ENCODE measurements at places on chromosomes 4 and X.

- DNase-seq, result no peak
Measured at GRCh38 chrX:132443196-132444135, 45.4 kb downstream of the MBNL3 start.

DNA sequence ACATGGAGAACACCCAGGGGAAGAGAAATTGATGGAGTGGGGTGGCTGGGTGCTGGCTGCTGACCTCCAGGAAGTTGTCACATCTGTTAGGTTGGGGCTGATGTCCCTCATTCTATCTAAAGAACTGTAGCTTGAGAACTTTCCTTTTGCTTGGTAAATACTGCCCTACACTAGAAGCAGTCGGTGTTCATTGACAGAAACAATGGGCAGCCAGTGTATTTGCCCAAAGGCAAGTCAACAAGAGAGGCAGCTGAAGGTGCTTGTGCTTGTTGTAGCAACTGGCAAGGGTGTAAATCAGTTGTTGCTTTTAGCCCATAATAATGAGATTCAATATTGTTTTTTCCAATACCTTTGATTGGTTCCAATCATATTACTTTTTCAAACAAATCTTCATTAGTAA lies 956 bp downstream of the TMEM154 start:
- DNase-seq, result peak; percentile 35

DNA sequence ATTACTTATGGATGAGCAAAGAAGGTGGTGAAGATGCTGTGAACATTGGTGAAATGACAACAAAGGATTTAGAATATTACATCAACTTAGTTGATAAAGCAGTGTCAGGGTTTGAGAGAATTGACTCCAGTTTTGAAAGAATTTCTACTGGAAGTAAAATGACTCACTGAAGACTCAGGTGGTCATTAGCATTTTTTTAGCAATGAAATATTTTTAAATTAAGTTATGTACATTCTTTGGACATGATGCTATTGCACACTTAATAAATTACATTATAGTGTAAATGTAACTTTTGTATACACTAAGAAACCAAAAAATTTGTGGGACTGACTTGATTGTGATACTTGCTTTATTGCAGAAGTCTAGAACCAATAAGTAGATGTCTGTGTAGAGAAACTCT lies 56.9 kb downstream of the USO1 start:
- no peak for DNase-seq

DNA sequence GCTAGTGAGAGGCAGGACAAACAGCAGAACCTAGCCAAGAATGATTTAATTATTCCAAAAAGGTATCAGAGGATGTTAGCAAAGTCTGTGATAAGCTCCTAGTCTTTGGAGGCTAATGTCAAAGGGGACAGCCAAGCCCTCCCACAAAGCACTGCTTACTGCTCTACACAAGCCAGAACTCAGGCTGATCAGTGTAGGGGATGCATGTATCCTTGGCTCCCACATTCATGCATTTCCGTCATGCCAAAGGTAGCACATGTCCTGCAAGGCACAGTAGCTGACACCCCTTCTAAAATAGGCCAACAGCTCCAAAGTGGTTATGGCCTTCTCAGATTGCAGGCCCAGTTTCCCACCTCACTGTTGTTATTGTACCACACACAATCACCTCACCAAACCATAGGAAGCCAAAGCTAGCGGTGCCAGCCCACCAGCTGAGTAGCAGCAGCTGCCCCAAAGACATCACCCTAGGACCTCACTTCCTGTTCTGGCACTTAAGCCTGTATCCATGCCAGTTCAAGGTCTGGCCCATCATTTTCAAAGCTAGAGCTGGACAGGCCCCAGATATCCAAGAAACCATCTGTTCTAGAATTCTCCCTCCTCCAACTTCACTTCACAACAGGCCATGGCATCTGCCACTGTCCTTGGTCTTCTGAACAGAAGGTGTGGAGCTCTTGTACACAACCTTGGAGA lies 40.9 kb downstream of the TSPAN5 start:
- no peak for DNase-seq

DNA sequence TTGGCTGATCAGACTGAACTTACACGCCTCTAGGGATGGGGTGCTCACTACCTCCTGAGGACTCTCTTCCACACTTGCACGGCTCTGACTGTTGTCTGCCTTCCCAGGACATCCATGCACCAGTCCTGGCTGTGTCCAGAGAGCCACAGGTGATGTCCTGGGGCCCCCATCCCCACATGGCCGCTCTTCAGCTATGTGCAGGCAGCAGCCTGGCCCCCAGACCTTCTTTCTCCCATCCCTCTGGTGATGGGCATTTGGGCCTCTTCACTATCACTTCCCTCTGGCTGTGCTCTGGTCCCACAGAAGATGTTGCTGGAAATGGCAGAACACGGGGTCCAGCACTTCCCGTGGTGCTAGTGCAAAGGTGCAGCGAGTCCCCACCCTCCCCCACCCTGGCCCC lies 40.9 kb upstream of the HMX1 start:
- no peak for DNase-seq

- DNase-seq, result no peak
Measured at GRCh38 chr4:89036535-89036934, 20.4 kb downstream of the FAM13A start.

DNA sequence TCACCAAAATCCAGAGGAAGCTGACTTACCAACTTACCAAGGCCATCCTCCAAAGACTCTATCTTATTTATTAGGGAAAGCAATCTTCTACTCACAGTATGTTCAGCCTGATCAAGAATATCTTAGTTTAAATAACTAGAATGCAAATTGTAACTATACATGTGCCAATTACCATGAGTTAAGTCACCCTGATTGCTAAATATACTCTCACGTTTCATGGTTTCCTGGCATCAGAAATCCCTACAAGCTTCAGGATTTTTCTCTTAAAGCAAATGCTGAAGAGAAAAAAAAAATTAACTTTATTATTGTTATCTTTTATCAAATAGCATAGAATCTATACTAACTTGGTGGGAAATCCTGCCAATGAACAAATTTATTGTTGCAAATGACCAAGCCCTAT lies 63.0 kb upstream of the MXD4 start:
- no peak for DNase-seq

DNA sequence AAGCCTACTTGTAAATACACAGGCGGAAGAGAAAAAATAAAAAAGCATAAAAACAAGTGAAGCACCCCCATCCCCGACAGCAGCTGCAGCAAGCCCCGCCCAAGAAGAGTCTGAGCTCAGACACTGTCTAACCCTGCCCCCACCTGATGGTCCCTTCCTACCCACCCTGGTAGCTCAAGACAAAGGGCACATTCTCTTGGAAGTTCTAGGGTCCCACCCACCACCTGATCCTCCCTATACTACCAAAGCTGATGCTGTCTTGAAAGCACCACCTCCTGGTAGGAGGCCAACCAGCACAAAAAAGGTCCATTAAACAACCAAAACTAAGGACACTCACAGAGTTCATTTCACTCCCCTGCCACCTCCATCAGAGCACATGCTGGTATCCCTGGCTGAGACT lies 308.2 kb downstream of the KLHL13 start:
- DNase-seq, result no peak

DNA sequence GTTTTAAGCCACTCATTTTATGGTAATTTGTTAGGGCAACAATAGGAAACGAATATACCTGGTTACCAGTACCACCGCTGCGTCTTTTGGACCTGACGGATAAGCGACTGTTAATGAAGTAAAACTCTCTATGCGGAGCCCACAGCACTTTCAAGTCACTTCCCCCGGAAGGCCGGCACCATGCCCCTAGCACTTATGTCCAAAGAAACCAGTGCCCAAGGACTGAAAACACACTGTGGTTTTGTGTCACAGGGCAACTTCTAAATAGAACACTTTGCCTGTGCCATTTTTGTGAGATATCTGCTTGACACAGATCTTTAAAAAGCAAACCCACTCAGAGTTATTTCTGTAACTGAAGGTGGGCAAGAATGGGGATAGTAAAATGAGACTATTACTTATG lies 22.7 kb downstream of the SH3KBP1 start:
- no peak for DNase-seq

DNA sequence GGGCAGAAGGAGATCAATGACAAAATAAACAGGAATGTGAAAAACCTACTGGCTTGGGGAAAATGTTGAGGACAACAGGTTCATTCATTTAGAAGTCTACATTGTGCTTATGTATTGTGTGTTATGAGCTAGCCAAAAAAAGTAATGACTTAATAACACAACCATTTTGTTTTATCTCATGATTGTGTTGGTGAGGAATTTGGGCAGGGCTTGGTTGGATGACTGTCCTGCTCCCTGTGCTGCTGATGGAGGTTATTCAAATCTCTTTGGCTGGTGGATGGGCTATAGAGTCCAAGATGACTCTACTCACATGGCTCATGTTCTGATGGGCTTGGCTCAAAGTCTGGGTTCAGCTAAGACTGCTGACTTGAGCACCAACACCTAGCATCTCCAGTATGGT lies 116.3 kb downstream of the HS3ST1 start:
- no peak for DNase-seq

DNA sequence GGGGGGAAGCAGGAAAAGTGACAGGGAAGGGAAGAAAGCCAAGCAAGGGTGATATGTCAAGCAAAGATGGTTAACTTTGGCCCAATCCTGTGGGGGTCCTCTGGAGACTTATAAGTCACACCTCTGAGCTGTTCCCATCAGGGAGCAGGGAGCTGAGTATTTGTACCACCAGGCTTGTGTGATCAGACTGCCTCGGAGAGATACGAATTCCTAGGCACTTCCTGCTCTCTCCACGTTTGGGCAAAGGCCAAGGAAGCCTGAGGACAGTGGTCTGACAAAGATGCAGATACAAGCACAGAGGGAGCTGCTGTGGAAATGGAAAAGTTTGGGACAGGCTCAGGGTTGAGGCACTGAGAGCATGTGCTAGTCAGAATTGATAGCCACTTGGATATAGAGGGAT lies 10.4 kb upstream of the PPP3CA start:
- DNase-seq, result no peak

- DNase-seq, result no peak
Measured at GRCh38 chrX:2717312-2717711, 26.2 kb downstream of the CD99 start.

DNA sequence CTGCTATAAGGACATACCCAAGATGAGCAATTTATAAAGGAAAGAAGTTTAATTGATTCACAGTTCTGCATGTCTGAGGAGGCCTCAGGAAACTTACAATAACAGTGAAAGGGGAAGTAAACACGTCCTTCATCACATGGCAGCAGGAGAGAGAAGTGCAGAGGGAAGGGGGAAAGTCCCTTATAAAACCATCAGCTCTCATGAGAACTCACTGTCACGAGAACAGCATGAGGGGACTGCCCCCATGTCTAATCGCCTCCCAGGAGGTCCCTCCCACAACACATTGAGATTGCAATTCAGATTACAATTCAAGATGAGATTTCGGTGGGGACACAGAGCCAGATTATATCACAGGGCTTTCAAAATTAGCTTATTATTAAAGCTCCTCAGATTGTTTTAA lies 209.5 kb upstream of the PPP3CA start:
- DNase-seq, result no peak

DNA sequence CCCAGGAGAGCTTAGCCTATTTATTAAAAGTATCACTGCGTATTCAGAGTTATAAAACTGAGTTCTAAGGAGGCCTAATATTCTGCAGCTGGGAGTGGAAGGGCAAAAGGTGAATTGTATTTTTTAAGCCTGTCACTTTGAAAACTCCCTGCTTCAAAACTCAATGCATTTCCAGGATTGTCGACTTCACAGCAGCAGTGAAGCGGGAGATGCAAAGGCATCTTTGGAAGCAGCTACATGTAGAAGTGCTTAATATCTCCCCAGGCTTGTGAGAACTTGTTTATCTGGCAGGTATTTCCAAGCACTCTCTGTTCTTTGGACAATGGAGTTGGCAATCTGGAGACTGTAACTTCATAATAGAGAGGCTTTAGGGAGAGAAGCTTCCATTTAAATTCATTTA lies 717.5 kb upstream of the SLIT2 start:
- DNase-seq, result no peak

DNA sequence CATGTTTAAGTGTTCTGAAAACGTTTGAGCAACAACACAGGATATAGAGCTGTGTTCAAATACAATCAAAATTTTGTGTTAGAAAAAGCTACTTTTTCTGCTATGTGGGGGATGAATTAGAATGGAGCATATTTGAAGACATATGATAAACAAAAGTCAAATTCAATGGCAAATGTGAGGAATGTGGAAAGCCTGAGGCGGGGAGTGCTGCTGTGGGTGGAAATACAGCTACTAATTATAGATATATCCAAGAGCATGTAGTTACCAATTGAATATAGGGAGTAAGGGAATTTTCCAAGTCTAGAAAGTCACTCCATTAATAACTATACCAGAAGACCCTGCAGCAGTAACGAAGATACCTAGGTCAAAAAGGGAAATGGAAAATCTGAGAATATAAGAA lies 2370.4 kb upstream of the TENM3 start:
- no peak for DNase-seq

- no peak for DNase-seq
Measured at GRCh38 chrX:96729868-96730643, 45.4 kb downstream of the DIAPH2 start.

- no peak for DNase-seq
Measured at GRCh38 chrX:74179499-74179898, 124.5 kb upstream of the ZCCHC13 start.

GRCh38 chr4:85812776-85813175 lies 337.8 kb downstream of the ARHGAP24 start:
- DNase-seq, result no peak

DNA sequence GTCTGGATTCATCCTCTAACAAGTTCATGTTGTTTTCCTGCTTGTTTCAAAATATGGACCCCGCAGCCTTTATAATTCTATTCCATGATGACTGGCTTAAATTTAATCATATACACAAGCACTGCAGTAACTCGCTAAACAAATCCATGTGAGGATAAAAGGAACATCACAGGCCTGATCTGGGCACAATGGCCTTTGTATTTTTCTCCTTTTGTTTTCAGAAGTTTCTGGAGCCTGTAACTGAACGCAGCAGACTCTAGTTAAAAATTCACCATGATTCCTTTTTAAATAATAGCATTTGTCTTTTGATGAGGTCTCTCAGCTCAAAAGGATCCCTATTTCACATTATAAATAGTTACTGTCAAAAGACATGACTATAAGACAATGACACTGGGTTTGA lies 30.2 kb upstream of the TMEM184C start:
- no peak for DNase-seq

- DNase-seq, result no peak
Measured at GRCh38 chr4:42293967-42294813, 103.1 kb upstream of the SHISA3 start.

DNA sequence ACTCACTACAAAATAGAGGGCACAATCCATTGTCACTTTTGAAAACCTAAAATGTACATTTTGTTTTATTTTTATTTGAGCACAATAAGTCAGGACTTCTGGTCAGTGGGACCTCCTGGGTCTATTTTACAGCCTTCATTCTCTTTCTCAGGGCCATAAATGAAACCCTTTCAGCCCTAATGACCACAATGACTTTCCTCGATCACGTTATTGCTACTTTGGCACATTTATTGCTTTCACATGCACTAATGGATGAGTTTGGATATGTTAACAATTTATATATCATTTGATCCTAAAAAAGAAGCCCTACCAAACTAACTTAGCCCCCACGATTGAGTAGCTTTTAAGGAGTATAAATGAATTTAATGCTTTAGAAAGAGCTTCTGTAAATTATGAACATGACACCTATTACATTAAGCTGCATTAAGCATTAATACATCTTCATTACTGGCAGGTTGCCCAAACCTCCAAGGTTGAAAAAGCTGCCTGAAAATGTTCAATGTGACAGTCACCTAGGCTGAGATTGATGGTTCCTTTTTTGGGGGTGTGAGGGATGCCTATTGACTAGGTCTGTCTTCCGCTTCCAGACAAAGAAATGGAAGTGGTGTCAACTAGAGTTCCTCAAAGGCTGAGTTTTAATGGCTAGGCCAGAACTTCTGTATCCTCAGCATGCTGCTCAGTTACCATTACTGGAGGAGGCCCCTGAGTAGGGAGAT lies 296.4 kb downstream of the GPAT3 start:
- no peak for DNase-seq

- DNase-seq, result no peak
Measured at GRCh38 chrX:117752745-117753144, 363.9 kb downstream of the KLHL13 start.

Measured in NCI-H774 (cell line).